ENCODE measurements at places on chromosomes 7 and 10.

GRCh38 chr10:95247200-95247880, 43.5 kb downstream of the PDLIM1 start:
- no peak for DNase-seq

DNA sequence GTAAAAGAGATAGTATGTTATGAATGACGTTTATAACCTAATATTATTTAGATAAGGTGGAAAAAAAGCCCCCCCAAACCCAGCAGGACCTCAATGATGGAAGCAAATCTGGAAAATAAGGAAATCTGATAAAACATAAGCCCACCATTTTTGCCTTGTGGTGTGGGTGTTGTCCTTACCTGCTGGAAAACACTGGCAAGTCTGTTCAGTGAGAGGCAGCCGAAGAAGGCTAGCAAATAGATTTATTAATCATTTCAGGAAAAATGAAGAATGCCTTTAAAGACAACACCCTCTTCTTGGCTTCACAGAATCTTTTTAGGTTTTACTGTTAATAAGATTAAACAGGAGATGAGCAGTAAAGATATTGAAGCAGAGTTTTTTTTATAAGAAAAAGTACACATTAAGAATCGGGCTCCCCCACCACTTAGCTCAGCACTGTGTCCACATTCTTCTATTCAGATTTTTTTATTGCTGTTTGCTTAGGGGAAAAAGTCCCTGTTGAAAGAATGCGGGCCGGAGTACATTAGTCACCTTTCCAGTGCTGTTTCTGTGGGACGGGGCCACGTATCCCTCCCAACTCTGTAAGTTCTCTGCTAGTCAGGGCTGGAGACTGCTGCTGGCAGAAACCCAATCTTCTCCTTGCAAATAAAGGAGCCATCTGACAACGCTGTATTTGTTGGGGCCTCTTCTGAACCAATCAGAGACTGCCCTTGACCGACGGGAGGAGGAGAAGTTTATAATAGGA, 104.1 kb downstream of the EVX1 start:
- DNase-seq = no peak

DNA sequence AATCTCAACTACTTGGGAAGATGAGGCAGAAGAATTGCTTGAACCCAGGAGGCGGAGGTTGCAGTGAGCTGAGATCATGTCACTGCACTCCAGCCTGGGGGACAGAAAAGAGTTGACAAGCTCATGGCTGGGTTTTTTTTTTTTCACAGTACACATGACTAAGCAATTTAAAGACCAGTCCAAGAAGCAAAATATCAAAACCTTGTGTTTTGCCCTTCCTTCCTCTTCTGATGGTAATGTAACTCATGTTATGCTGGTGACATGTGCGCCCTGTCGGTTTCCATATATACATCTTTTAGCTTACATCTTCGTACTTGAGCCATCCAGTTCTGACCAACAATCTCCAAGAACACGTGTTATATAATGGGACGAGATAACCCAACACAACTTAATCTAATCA, 237.7 kb upstream of the PLXDC2 start:
- DNase-seq = no peak

DNA sequence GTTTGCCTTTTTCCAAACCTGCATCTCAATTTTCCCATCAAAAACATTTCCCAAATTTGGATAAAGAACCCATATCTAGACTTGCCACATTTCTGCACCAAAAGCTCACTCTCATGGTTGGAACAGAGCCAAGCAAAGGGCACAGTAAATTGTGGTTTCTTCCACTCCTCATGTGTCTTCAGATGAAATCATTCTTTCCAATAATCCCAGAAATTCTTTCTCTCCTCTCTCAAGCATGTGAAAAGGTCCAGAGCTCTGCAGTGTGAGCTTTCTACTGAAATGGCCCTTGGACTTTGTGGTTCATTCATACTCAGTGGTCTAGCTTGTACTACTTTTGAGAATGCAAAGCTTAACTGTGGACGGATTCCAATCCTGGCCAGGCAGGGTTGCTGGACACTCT, 19.8 kb downstream of the PRSS2 start:
- no peak for DNase-seq

DNA sequence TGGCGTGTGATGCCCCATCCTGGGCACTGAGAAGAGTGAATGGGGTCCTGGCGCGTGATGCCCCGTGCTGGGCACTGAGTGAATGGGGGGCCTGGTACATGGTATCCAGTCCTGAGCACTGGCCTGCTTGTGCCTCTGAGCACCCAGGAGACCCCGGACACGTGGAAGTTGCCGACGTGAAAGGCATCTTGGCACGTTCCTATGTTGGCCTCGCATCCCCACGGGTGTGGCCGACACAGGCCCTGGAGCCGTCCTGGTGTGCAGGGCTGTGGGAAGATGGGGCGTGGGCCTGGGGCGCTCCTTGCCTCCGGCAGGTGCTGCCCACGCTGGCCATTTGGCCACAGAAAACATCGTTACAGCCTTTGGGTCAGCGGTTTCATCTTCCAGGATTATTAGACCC, 35.5 kb downstream of the CFAP46 start:
- no peak for DNase-seq
